Activated CD4-positive, alpha-beta memory T cell treated with anti-CD3 and anti-CD28 coated beads, Interleukin-2, amount 10 ng/mL, durations not matched to agents 7 days and 5 days (primary cell): ENCODE measurements at places on chromosomes 7 and 10.

GRCh38 chr7:154804449-154804848 lies 198.5 kb downstream of the PAXIP1 start:
- DNase-seq = no peak

DNA sequence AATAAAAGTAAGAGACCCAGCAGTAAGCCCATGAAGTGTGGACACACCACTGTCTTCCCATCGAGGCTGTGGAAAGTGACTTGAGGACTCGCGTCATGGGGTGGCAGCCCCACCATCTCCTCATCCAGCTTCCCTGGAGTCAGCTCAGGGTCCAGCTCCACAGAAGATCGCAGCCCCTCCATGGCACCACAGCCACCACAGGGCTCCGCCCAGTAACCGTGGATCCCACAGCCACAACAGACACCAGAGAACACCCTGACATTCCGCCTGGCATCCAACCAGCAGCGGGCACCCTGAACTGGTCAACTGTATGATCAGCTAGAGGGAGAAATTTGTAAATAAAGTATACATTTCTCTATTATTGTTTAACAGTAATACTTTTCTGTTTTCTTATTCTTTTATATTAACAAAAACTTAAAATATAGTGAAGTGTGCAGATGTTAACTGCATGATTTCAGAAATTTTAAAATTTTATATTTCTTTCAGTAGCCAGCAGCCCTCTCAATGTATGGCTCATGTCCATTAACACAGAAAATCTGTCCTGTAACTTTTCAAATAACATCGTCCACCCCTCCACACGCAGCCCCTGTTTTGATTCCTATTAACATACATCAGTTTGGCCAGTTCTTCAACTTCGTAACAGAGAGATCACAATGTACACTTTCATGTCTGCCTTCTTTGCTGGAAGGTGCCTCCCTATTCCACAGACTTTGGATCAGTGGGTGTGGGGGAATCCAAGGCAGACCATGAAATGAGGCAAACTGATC lies 69.7 kb downstream of the ITGB1 start:
- DNase-seq = no peak

- DNase-seq = no peak
Measured at GRCh38 chr7:128785738-128786137, 6.0 kb upstream of the CCDC136 start.

DNA sequence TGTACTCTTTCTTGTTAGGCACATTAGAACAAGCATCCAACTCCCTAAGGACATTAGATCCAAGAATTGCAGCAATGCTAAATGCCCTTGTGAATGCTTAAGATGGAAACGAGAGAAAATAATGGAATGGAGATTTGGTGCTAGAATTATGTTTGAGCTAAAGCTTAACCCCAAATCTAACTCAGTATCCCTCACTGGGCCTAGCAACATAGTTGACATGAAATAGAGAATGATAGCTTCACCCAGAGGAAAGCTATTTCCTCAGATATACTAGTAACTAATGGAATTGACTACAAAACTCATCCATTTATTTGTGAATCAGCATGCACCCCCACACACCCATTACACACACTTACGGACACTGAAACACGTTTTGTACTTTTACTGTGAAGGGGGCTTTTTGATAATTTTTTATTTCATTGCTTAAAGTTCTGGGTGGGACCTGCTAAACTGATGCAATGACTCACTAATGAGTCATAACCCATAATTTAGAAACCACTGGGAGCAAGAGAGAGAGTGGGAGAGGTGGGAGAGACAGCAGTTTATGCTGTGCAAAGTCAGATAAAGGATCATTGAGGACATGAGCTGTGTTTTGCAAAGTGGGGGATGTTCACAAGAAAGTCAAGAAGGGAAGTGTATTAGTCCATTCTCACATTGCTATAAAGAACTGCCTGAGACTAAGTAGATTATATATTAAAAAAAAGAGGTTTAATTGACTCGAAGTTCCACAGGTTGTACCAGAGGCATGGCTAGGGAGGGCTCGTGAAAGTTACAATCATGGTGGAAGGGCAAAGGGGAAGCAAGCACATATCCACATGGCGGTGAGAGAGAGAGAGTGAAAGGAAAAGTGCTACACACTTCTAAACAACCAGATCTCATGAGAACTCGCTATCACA lies 382.7 kb downstream of the SFMBT2 start:
- DNase-seq = no peak

- DNase-seq = no peak
Measured at GRCh38 chr7:26180792-26181198, 19.8 kb downstream of the HNRNPA2B1 start.
